ENCODE measurements at places on chromosomes 1 and 21. TPM values are rescaled to one million over a fixed set of nuclear protein-coding genes. Genes with fewer than 3 reads are reported as not detected.

TMEM69 gene
- total RNA-seq = 38.7 TPM

DNA sequence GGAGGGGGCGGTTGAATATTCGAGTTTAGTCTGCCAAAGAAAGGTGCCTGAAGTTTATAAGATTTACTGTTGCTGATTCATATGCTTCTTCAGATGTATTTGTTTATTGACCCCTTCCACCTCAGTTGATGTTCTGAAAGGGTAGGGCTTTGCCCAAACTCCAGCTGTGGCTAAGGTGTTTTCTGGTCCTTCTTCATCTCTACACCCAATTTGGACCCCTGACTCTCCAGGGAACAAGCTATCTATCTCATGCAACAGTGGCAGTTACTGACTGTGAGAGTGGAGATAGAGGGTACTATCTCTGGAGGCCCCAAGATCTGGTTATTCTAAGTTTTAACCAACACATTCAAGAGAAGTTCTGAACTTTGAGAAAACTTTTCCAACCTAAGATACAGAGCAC is 12.6 kb upstream of the ALG14 start:
- no peaks in the 10 kb centered on the region for H3K36me3 ChIP-seq
- peaks cover 7% of the 10 kb centered on the region for H3K27me3 ChIP-seq
- H3K4me3 ChIP-seq = no peak overlapping the region
- H3K4me1 ChIP-seq = peaks cover 5% of the 10 kb centered on the region
- DNase-seq = no peak

DNA sequence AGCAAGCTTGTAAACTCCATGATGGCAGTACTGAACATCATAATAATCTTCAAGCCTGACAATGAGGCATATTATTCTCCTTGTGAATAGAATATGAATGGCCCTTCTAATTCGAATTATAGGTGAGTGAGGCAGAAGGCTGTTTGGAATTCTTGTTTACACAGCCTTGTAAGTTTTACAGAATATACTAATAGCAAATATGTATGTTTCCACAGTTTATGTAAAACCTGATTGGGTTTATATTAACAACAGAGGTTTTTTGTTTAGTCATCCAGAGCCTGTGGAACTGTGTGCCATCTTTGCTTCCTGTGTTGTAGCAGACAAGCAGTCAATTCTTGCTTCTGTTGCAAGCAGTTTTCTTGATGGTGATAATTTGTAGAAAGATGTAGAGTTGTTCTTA is 8.0 kb downstream of the OSBPL9 start:
- H3K27ac ChIP-seq = no peak overlapping the region
- no peak overlapping the region for H3K4me3 ChIP-seq
- peaks cover 5% of the 10 kb centered on the region for H3K4me1 ChIP-seq
- no peak for DNase-seq
- no peaks in the 10 kb centered on the region for H3K36me3 ChIP-seq

- H3K36me3 ChIP-seq = no peaks in the 10 kb centered on the region
- H3K27ac ChIP-seq = no peak overlapping the region
- H3K4me3 ChIP-seq = no peak overlapping the region
- DNase-seq = no peak
- H3K27me3 ChIP-seq = peaks cover 6% of the 10 kb centered on the region
- H3K4me1 ChIP-seq = no peaks in the 10 kb centered on the region
Observed at GRCh38 chr21:37869661-37870060, 46.6 kb downstream of the KCNJ6 start.

DNA sequence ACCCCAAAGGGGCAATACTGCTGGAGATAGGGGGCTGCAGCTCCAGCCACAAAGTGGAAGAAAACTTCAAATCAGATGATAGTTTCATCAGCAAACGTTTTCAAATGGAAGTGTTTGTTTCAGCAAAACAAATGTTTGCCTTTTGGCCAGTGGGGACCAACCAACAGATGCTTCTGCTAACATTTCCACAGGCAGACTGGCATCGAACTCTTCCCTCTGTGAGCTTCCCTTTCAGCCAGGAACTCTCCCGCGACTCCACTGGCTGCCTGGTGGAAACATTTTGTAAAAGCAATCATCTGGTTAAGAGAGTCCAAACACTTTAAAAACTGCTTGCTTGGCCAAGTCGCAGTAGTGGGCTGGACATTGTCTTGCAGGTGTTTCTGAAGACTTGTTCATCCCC is 30.7 kb downstream of the CENPF start:
- no peak overlapping the region for H3K4me3 ChIP-seq
- peak overlapping the region; percentile 45 for H3K27ac ChIP-seq
- no peak for DNase-seq
- peaks cover 73% of the 10 kb centered on the region for H3K36me3 ChIP-seq

- peak overlapping the region; percentile 97 for H3K27ac ChIP-seq
- peak; percentile 89 for DNase-seq
Observed at GRCh38 chr1:203625628-203626019, 1.0 kb upstream of the ATP2B4 start.

DNA sequence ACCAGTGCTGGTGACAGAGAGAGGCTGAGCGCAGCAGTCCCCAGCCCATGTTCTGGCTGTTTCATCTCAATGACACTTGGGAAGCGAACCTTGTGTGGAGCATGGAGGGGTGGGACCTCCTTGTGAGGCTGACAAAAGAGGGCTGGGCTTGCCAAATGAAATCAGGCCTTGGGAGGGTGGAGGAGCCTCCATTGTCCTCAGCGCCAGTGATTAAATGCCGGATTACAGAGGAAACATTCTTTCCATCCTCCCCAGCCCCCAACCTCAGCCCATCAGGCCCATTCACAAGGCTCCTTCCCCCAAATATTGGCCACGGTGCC is 63.3 kb upstream of the PAXBP1 start:
- H3K4me3 ChIP-seq = no peak overlapping the region
- no peak for DNase-seq
- H3K27me3 ChIP-seq = peaks cover 18% of the 10 kb centered on the region
- H3K4me1 ChIP-seq = no peaks in the 10 kb centered on the region

NEXN gene
- 0.64 TPM for total RNA-seq

GRCh38 chr1:56469640-56470371 is 109.6 kb downstream of the PLPP3 start:
- no peak for DNase-seq
- H3K4me1 ChIP-seq = no peaks in the 10 kb centered on the region
- H3K27ac ChIP-seq = no peak overlapping the region
- no peak overlapping the region for H3K4me3 ChIP-seq
- no peaks in the 10 kb centered on the region for H3K36me3 ChIP-seq
- H3K27me3 ChIP-seq = peaks cover 4% of the 10 kb centered on the region

REN gene
- not detected for total RNA-seq

GRCh38 chr1:52544665-52545525 is 8.0 kb downstream of the TUT4 start:
- no peak overlapping the region for H3K27ac ChIP-seq
- DNase-seq = no peak
- no peaks in the 10 kb centered on the region for H3K27me3 ChIP-seq

ATP5PB gene
- total RNA-seq = 325 TPM

- peak; percentile 64 for DNase-seq
- peaks cover 1% of the 10 kb centered on the region for H3K27me3 ChIP-seq
- no peaks in the 10 kb centered on the region for H3K36me3 ChIP-seq
- H3K4me1 ChIP-seq = no peaks in the 10 kb centered on the region
Observed at GRCh38 chr1:17826165-17826488, 71.0 kb downstream of the ACTL8 start.

DNA sequence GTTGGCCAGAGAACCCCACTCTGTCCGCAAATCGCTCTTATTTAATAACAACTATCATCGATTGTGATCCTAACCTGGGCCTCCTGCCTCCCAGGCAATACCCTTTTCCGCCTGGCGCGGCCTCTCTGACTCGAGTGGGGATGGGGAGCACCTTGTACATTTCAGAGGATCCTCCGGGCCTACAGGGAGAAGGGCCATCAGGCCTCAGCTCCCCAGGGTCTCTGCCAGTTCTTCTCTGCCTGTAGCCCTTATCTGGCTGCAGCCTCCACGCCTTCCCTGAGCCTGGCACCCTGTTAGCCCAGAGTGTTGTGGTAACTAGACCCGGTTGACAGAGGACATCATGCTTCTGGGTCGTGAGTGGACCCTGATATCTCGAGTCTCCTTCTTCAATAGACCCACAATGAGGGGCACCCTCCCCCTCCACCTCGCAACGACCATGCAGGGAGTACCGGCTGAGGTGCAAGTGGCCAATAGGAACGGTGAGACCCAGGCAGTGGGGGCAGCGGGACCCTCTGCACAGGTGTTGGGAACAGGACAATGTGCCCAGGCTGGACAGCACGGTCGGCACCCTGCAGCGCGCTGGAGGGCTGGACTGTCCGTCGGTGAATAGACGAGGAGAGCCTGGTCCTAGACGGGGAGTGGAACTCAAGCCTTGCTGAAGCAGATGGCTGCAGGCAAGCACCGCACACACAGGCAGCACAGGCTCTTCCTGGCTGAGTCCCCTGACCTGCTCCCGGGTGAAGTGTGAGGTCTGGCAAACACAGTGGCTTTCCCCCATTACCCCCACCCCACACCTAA is 7.1 kb upstream of the CRYBG2 start:
- H3K27ac ChIP-seq = no peak overlapping the region
- DNase-seq = no peak
- peaks cover 18% of the 10 kb centered on the region for H3K27me3 ChIP-seq
- peaks cover 47% of the 10 kb centered on the region for H3K4me1 ChIP-seq
- no peaks in the 10 kb centered on the region for H3K36me3 ChIP-seq

TP73 gene
- total RNA-seq = 1.3 TPM

- H3K27ac ChIP-seq = no peak overlapping the region
- no peaks in the 10 kb centered on the region for H3K27me3 ChIP-seq
- no peaks in the 10 kb centered on the region for H3K4me1 ChIP-seq
- no peaks in the 10 kb centered on the region for H3K36me3 ChIP-seq
- no peak overlapping the region for H3K4me3 ChIP-seq
Observed at GRCh38 chr1:188017921-188018320, 1189.2 kb downstream of the PLA2G4A start.

- DNase-seq = no peak
- H3K27me3 ChIP-seq = peaks cover 3% of the 10 kb centered on the region
- no peaks in the 10 kb centered on the region for H3K4me1 ChIP-seq
- no peak overlapping the region for H3K27ac ChIP-seq
- H3K36me3 ChIP-seq = no peaks in the 10 kb centered on the region
Observed at GRCh38 chr1:84387480-84388163, 10.7 kb upstream of the DNASE2B start.

GJA8 gene
- not detected for total RNA-seq

DNA sequence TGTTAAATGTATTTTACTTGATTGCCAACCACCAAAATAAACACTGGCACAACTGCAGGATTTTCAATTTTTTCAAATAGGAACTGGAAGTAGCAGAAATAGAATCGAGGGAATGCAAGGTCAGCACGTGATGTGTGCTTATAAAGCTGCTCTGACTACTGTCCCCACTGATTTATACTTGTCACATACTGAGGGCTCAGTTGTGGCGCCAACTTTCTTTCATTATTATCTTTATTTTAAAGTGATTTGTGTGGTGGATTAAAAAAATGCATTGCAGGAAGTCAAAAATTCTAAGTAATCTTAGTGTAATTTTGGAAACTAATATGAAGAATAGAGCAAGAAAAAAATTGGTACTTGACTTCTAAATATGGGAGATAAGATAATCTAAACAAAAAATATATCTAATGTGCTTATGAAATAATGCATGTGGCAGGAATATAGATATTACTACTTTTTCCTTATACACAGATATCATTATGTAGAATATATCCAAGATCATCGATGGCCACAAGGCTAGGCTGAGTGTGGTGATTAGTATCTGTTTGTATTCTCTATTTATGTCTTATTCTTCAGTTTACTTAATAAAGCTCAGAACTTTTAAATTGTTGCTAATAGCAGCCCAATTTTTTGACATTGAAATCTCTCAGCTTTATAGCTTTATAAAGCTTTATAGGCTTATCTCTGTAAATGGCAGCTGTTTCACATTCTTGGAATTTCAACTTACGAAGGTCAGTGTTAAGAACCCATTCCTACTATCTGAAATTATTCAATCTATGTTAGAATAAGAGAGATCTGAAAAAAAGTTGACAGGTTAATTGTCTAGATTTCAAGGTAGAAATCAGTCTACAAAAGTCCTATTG is 404.5 kb upstream of the ADAMTS5 start:
- no peak overlapping the region for H3K4me3 ChIP-seq
- H3K27me3 ChIP-seq = no peaks in the 10 kb centered on the region
- H3K4me1 ChIP-seq = no peaks in the 10 kb centered on the region
- no peak overlapping the region for H3K27ac ChIP-seq
- DNase-seq = no peak

GRCh38 chr1:205693421-205693991 is 13.2 kb upstream of the SLC45A3 start:
- no peak overlapping the region for H3K4me3 ChIP-seq
- peaks cover 28% of the 10 kb centered on the region for H3K27me3 ChIP-seq
- no peak overlapping the region for H3K27ac ChIP-seq
- peaks cover 4% of the 10 kb centered on the region for H3K4me1 ChIP-seq
- no peak for DNase-seq
- peaks cover 2% of the 10 kb centered on the region for H3K36me3 ChIP-seq

OR10Z1 gene
- total RNA-seq = not detected

DNA sequence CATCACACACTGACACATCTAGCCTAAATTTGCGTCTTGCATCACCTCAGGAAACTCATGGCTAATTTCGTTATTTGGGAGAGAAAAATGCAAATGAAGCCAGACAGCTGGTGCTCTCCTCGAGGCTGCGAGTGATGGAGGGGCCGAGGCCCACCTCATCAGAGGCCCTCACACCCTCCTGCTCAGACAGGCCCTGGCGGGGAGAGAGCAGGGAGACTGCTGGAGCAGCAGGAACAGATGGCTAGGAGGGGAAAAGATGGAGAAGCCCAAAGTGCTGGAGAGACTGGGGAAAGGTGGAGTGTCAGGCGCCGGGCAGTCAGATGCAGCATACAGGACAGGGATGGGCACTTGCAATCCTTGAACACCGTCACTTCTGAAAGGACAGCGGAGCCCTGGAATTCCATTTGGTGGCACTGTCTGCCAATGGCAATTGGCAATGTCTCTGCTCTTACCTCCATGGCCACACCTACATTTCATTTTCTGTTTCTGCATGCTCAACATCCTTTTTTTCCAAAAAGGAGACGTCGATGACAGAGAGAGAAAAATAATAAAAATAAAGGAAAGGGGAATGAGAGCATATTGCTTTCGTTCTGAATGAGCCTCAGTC is 286.2 kb downstream of the SPATA17 start:
- no peaks in the 10 kb centered on the region for H3K36me3 ChIP-seq
- no peak overlapping the region for H3K27ac ChIP-seq
- DNase-seq = no peak
- H3K4me1 ChIP-seq = no peaks in the 10 kb centered on the region
- H3K27me3 ChIP-seq = no peaks in the 10 kb centered on the region
- no peak overlapping the region for H3K4me3 ChIP-seq

GRCh38 chr1:237296861-237297260 is 254.9 kb downstream of the RYR2 start:
- H3K4me1 ChIP-seq = no peaks in the 10 kb centered on the region
- H3K36me3 ChIP-seq = no peaks in the 10 kb centered on the region
- no peak overlapping the region for H3K27ac ChIP-seq
- H3K4me3 ChIP-seq = no peak overlapping the region
- H3K27me3 ChIP-seq = no peaks in the 10 kb centered on the region
- no peak for DNase-seq

DNA sequence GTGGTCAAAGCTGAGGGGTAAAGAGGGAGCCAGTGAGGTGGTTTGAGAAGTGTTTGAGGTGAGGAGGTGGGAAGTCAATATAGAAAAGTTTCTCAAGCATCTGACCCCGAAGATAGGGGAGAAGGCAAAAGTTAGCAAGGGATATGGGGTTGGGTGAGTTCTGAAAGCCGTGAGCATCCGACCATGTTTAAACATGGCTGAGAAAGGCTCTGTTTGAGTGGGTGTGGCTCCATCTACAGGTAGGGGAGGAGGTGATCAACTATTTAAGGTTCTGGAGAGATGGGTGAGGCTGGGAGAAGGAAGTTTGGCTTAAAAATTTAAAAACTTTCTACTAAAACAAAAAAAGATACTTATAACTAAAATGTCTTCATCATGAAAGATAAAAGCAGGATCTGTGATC is 273.8 kb downstream of the KCNJ6 start:
- H3K4me1 ChIP-seq = peaks cover 5% of the 10 kb centered on the region
- H3K27ac ChIP-seq = no peak overlapping the region
- H3K27me3 ChIP-seq = peaks cover 26% of the 10 kb centered on the region
- H3K36me3 ChIP-seq = no peaks in the 10 kb centered on the region
- DNase-seq = peak; percentile 68

Measured in activated CD4-positive, alpha-beta T cell treated with anti-CD3 and anti-CD28 coated beads, Interleukin-2, amount 10 ng/mL, durations not matched to agents 24 days and 14 days (primary cell).